ENCODE measurements at places on chromosomes 6 and 20. TPM values are rescaled to one million over a fixed set of nuclear protein-coding genes. Genes with fewer than 3 reads are reported as not detected.

The CST4 gene
- polyA plus RNA-seq, result not detected

The PRDM1 gene
- polyA plus RNA-seq, result 3.5 TPM

- DNase-seq, result no peak
Observed at GRCh38 chr20:25297141-25297905, 49.4 kb downstream of the PYGB start.

The ADGRF1 gene
- not detected for polyA plus RNA-seq

DNA sequence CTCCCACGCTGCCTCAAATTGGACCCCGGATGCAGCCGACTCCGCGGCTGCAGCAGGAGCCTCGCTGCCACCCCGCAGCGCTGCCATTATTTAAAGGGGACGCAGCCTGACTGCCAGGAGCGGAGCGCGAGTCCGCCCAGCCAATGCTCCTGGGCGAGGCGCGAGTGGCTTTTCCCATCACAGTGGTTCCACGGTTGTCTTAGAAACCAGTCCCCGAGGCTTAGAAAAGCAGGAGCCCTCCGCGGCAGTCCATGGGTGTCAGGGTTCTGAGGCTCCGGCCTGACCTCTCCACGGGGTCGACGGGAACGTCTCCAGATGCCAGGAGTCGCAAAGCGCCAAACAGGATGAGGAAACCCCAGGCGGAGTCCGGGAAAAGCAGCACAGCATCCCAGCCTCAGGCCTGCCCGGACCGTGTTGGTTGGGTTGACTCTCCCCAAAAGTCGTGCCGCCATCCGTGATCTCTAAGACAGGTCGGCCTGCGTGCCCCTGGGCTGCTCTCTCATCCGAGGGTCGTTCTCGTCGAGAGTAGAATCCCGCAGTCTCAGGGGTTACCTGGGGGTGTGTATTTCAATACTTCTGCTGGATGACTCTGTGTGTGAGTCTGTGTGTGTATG is 975.8 kb upstream of the DEFB115 start:
- peak; percentile 32 for DNase-seq

- no peak for DNase-seq
Observed at GRCh38 chr20:50856475-50857041, 61.7 kb downstream of the BCAS4 start.

DNA sequence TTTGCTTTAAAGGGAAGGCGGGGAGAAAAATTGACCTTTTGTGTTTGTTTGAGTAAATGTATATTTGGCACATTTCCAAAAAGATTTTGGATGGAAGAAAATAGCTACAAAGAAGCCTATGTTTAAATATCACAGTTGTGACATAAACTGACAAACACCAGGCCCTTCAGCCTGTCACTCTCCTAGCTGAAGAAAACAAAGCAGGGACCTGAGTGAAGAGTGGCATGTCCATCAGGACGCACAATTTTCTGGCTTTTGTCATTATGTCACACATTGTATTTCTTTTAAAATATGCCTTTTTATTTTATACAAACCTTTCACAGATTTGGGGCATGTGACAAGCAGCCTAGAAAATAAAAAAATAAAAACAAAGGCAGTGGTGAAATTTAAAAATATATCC is 241.2 kb downstream of the OGFRL1 start:
- no peak for DNase-seq

The TDP2 gene
- 32.4 TPM for polyA plus RNA-seq

The ME1 gene
- polyA plus RNA-seq, result 10.0 TPM

The GLO1 gene
- polyA plus RNA-seq, result 150 TPM

DNA sequence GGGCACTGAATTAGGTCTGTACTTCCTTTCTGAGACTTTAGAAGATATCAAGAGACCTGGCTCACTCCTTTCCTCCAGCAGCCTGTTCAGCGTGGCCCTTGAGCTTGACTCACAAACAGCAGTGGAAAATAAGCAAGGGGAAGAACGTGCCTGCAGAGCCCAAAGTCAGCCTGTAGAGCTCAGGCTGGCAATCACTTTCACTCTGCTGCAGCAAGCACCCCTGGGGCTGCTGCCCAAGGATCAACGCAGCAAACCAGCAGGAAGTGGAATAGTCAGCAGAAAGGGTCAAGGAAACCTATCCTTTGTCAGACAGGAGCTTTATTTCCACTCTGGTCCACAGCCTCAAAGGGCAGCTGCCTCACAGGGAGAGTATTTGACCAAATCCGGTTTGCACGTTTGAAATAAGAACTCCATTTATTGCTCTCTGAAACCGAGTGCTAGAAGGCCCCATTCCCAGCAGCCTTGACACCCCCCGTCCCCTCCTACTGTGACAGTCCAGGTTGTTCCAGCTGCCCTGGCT is 77.4 kb downstream of the PRDM1 start:
- peak; percentile 92 for DNase-seq

DNA sequence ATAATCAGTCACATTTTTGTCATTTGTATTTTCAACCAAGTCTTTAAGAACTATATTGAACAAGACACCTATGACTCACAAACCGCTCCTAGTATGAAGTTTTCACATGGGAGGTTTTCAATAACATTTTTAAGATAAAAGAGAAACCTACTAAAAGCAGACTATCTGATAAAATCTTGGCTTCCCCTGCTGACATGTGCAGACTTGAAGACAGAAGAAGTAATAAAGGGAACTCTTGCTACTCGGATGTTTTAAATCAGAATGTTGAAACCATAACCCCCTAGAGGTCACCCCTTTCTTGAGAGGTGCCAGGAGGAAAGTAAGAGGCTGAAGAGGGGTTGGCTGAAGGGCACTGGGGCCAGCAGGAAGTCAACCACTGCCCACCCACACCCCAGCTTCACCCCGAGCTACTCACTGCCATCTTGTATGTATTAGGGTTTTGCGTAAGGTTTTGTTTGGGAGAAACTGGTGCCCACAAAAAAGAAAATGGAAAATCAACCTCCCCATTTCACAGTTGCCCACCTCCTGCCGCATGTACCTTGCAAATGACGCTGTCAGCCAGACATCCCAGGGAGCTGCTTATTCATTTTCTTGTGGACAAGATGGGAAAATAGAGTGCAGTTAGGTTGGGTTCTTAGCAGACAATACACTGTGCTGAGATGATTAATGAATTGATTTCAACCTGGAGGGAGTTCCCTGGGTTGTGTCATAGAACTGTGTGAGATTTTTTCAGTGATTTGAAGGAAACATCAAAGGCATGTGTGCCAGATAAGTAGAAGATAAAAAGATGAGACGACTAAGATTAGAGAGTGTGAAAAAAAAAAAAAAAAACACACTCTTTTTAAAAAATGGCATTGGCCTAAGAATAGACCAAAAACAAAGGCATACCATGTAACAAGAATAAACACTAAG is 83.2 kb upstream of the TAB2 start:
- peak; percentile 40 for DNase-seq

DNA sequence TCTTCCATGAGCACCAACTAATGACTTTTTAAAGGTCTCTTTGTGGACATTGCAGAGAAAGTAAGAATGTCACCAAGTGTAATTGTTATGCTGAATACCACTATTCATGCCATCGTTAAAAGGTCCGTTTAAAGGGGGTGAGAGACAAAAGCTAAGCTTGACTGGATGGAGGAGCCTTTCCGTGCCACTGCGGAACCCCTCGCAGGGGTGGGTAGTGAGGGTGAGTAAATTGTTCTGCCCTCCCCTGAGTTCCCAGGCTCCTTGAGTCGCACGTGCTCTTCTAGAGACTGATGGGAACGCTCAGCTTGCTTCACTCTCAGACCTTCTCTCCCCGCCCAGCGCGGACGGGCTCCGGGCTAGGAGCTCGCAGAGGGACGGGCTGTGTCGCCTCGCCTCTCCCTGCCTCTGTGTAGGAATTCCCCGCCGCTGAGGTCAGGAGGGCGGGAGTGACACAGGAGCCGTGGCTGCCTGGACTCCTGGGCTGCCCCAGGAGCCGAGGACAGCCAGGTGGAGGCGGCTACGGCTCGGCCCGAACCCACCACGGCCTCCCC is 314.8 kb upstream of the QKI start:
- DNase-seq, result no peak
